GM04504 (cell line): ENCODE measurements at places on chromosomes 13 and 19.

DNA sequence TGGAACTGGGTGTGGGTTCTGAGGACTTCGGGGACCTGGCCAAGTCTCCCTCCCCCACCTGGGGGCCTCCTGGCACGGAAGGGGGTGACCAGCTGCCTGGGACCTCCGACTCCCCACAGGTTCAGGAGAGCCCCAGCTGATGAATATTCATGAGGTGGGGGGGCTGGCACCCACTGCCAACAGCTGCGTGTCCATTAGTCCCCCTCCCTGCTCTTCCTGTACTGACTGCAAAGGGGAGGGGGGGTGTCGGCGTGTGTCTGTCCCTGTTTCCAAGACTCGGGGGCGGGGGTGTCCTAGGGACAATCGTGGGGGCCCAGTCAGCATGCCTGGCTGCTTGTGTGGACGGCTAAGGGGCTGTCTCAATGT, 10.6 kb upstream of the NFIX start:
- DNase-seq: no peak

- no peak for DNase-seq
Observed at GRCh38 chr13:36531746-36532486, 99.6 kb downstream of the CCNA1 start.

- DNase-seq: no peak
Observed at GRCh38 chr19:15223649-15224361, 8.4 kb downstream of the EPHX3 start.

DNA sequence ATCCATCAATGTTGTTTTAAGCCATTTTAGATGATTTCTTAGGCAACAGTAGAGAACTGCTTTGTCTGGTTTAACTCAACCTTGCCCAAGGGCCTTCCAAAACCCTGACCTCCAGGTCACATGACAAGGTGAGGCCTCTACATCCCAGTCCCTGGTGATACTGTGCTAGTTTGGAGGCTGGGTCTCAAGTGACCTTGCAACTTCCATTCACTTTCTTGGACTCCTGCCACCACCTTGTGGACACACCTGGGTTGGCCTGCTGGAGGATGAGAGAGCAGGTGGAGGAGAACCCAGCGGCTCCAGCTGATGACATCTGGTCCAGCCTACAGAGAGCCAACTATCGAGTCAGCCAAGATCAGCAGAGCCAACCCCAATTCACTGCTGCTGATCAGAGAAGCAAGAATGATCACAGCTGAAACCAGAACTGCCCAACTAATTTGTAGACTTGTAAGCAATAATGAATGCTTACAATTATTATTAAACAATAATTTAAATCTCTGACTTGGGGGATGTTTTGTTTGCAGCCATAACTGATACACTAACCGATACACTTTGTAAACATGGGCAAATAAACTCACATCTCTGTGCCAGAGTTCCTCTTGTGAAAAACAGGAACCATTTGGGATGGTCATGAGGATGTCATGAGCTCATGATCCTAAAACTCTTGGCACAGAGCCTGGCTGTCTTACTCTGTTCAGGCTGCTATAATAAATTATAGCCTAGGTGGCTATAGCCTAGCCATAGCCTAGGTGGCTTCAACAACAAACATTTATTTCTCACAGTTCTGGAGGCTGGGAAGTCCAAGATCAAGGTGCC, 11.5 kb downstream of the FAM187B start:
- no peak for DNase-seq

DNA sequence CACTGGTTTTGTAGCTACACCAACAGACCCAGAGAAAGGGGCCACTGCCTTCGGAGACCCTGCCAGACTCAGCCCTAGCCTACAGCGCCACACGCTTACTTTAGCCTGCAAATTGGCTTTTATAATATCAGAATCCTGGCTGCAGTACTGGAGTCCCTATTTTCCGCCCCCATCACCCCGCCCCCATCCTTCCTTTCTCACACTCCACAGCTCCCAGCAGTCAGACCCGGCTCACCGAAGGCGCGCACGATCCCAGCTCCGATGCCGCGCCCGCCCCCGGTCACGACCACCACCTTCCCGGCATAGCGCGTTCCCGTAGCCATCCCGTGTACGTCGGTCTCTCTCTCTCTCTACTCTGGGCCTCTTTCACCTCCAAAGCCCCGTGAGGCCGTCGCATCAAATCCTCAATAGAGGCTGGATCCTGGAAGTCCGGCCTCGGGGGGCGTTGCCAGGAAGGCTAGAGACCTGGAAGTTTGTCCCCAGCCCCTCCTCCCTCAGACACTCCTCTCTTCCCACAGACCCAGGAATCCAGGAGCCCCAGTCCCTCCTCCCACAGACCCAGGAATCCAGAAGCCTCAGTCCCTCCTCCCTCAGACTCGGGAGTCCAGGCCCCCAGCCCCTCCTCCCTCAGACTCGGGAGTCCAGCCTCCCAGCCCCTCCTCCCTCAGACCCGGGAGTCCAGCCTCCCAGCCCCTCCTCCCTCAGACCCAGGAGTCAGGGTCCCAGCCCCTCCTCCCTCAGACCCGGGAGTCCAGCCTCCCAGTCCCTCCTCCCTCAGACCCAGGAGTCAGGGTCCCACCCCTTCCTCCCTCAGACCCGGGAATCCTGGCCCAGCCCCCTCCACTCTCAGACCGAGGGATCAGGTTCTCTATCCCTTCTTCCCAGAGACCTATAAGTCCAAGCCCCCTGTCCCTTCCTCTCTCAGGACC, at the start of gene HSD17B14:
HSD17B14 (minus strand) TSS at position 403 of the 929 bp plus-strand sequence; CDS start at position 323, 80 bp downstream.
- DNase-seq: peak; percentile 17

GRCh38 chr13:21079761-21080592, 18.6 kb upstream of the LATS2 start:
- DNase-seq: peak; percentile 83

DNA sequence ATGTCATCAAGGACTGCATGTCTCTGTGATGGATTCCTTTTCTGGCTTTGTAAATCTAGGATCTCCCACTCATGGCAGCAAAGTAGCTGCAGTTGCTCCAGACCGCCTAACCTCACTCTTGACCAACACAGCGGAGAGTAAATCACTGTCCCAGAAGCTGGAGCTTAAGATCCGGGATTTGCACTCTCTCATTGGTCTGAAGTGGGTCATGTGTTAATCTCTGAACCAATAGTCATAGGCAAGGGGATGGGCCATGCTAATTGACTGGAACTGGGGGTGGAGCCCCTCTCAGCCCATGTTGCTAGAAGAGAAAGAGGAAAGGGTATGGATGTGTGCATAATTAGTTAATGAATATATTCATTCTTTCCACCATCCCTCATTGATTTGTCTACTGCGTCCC, 34.0 kb downstream of the VAV1 start:
- no peak for DNase-seq

- no peak for DNase-seq
Observed at GRCh38 chr19:16625163-16625958, 2.6 kb downstream of the MED26 start.

DNA sequence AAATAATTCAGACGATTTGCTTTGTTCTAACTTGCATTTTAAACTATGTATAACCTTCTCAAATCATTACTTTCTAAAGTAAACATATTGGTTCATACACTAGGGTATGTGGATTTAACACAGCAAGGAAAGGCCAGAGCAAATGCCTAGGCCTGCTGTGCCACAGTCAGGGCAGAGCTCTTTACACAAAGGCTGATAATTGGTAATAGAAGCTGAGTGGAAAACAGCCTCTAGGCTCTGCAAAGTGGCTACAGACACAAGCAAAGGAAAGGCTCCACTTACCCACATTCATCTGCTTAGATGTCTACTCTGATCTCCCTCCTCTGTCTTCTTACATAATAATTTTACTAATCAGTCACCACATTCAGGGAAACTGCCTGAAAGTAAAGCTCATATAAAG, 382.9 kb downstream of the OLFM4 start:
- DNase-seq: no peak

- DNase-seq: no peak
Observed at GRCh38 chr13:102875256-102875655, 29.4 kb downstream of the ERCC5 start.

DNA sequence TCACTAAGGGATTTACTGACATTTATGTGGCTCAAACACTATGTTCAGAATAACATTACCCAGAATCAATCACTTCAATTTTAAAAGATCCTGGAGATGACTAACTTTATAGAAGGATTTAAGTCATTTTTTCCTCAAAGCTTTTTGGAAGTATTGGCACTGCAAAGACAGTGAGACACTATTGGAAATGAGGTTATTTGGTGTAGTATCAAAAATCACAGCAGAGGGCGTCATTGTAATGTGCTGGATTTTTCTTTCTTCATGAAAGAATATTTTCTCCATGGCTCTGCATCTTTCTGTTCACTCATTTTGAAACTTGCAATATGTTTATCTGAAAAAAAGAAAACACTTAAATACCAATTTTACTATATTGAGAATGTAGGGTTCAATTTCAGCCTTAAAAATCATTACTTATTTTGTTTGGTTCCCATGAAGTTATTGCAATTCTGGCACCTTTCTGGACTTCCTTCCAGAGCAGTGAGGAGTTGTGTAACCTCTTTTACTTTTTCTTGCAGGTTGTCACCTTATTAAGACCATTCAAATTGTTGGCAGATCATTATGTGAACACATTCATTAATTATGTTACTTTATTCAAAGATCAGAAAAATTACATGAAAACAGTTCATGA, 3.7 kb upstream of the CSNK1A1L start:
- peak; percentile 34 for DNase-seq

GRCh38 chr19:49453757-49454240, 774 bp downstream of the ALDH16A1 start:
- DNase-seq: no peak

DNA sequence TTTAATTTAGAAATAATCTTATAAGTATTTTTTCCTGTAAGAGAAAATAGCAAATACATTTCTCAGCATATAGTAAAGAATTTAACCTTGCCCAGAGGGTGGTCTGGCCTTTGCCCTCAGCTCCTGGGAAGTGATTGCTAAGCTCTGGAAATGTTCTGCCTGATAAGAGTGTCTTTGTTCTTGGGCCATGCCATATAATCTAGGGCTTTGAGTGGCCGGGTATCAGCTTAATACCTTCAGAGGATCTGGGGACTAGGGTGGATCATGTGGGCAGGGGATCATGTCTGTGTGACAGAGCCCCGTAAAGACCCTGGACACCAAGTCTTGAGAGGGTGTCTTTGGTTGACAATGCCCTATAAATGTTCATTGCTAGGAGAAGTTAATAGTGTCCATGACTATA, 1032.4 kb upstream of the MIR17HG start:
- DNase-seq: no peak

- no peak for DNase-seq
Observed at GRCh38 chr13:71695662-71696061, 171.3 kb downstream of the DACH1 start.

- DNase-seq: no peak
Observed at GRCh38 chr13:25170554-25171111, 1.5 kb downstream of the AMER2 start.

GRCh38 chr13:26682606-26683005, 78.0 kb downstream of the GPR12 start:
- no peak for DNase-seq

DNA sequence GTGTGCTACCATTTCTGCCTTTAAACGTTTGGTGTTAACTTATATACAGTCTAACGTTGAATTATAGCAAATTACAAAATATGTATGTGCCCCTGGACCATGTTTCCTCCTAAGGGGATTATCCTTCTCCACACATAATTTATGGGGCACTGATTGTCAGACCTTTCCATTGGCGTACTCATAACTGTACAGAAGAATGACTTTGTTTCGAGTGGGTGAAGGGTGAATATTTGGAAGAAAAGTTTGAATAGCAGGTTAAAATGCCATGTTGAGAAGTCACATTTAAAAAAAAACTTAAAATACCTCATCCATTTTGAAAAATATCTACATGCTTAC, 58.8 kb downstream of the SLC10A2 start:
- no peak for DNase-seq

GRCh38 chr19:1569997-1570396, 1.9 kb upstream of the MEX3D start:
- DNase-seq: no peak
